ENCODE measurements at places on chromosomes 3 and 15.
A peak's percentile ranks its signal among the peaks of the same experiment; 100 is the strongest.

DNA sequence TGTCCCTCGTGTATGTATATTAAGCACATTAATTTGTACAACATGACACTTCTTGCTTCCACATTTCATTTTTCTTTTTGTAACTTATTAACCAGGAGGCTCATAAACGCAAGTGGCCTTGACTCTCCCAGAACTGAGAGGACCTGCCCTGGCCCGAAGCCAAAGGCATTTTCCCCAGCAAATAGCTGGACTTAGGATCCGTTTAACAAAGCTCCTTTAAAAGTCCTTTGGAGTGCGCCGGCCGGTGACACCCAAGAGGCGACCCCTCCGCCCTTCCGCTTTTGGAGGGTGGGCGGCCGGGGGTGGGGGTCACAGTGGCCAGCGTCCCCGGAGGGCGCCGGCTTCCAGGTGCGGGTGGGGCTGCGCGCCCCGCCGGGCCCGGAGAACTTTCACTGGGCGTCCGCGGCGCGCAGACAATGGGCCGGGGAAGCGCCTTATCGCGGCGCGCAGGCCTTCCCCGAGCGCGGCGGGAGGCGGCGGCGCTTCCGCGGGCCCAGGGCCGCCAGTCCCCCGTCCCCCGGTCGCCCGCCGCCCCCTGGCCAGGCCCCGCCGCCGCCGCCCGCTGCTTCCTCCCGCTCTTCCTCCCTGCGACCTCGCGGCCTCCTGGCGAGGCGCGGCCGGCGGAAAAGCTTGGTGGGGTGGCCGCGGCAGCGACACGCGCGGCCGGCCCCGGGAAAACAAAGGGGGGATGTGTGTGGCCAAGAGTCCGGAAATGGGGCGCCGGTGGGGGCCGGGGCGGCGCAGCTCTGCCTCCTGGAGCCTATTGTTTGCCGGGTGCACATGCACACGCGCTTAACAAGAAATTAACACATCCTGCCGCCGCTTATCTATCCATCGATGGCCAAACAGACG lies 613.4 kb downstream of the MCTP2 start:
- ATAC-seq: peak; percentile 80

DNA sequence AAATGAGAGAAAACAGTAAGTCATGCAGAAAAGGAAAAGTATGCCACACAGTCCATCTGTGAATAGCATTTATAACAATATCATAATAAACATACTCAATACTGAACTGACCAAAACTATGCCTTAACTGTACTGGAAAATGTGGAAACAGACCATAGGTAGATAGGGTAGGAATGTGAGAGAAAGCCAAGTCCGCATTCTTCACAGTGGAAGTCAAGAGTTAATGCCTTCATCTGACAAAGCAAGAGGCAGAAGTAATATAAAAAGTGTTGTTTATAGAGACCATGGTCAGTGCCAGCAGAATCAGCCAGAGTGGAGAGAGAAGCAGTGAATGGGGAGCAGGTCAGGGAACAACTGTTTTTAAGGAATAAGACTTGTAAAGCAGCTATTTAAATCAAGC lies 52.3 kb downstream of the KBTBD12 start:
- no peak for ATAC-seq

DNA sequence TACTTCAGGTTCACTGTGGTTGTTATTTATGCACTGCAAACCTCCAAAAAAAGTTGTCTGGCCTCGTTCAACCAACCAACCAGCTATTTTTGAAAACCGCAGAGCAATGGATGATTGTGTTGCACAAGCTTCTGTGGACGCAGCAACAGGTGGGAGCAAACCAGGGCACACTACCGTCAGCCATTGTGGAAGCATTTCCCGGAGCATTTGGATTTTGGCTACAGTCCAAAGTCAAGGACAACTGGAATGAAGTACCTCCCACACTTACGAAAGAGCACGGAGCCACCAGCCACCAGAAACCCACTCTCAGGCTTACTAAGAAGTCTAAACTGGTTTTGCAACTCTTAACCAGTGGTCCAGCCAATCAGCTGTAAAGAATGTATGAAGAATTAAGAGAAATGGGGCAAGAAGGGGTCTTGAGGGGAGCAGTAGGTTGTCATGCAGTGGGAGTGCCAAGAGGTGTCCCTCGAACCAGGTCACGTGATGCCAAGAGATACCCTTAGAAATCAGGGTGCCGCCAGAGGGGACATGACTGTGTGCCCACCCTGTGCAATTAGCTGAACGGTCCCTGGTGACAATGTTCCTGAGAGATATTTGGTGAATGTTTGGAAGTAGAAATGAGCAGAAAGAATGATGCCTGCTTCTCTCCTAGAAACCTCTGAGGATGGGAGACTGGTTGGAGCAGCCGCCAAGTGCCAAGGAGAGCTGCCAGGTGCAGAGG lies 68.9 kb upstream of the PCSK6 start:
- ATAC-seq: no peak

DNA sequence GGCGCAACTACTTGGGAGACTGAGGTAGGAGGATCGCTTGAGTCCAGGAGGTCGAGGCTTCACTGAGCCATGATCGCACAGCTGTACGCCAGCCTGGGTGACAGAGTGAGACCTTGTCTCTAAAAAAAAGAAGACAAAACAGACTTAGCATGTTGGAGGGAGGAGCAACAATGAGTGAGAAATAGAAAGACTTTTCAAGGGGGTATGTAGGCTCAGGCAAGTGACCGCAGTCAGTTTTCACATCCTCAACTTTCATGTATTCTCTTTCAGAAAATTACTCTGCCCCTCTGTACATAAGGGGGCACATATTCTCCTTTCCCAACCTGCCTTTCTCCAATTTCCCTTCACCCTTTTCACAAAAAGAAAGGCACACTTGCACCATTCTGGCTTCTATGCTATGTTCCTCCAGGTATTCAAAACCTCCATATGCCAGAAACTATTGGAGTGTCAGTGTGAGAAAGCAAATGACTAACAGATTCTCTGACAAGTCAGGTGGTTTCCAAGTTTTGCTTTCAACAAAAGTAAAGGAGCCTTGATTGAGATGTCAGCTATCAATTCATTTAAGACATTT lies 7.6 kb downstream of the NSUN3 start:
- no peak for ATAC-seq
